ENCODE measurements at places on chromosomes 16 and 17. TPM values are rescaled to one million over a fixed set of nuclear protein-coding genes. Genes with fewer than 3 reads are reported as not detected.

CHAD gene
- not detected for total RNA-seq

DNA sequence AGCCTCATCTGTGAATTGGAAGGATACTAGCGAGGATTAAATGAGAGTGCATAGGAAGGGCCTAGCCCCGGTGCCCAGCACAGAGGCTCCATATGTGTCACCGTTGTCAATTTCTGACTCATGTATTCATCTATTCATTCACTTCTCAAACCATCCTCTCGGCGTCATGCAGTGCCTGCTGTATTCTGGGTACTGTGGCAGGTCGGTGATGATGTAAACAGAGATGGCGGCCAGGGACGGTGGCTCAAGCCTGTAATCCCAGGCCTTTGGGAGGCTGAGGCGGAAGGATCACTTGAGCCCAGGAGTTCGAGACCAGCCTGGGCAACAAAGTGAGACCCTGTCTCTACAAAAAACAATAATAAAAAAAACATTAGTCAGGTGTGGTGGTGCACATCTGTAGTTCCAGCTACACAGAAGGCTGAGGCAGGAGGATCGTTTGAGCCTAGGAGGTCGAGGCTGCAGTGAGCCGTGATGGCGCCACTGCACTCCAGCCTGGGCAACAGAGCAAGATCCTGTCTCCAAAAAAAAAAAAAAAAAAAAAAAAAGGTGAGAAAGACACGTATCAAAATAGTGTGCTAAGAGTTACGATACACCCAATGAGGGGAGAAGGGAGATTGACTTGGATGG is 4.3 kb upstream of the PPP1R1B start:
- H3K27ac ChIP-seq, result peak overlapping the region; percentile 82
- peak overlapping the region; percentile 90 for H3K4me3 ChIP-seq
- peaks cover 28% of the 10 kb centered on the region for H3K4me1 ChIP-seq
- H3K36me3 ChIP-seq, result no peaks in the 10 kb centered on the region
- peaks cover 22% of the 10 kb centered on the region for H3K27me3 ChIP-seq

GPR139 gene
- not detected for total RNA-seq

GRCh38 chr16:28591355-28591754 is 5.5 kb downstream of the SULT1A2 start:
- no peak overlapping the region for H3K27ac ChIP-seq
- no peaks in the 10 kb centered on the region for H3K27me3 ChIP-seq
- peaks cover 9% of the 10 kb centered on the region for H3K36me3 ChIP-seq
- DNase-seq, result no peak
- H3K4me1 ChIP-seq, result peaks cover 7% of the 10 kb centered on the region
- no peak overlapping the region for H3K4me3 ChIP-seq

GRCh38 chr16:35011-35677 is 18.3 kb downstream of the POLR3K start:
- H3K27me3 ChIP-seq, result no peaks in the 10 kb centered on the region
- peaks cover 29% of the 10 kb centered on the region for H3K4me1 ChIP-seq
- H3K36me3 ChIP-seq, result no peaks in the 10 kb centered on the region
- no peak overlapping the region for H3K27ac ChIP-seq

- H3K4me1 ChIP-seq, result no peaks in the 10 kb centered on the region
- no peak for DNase-seq
- no peaks in the 10 kb centered on the region for H3K36me3 ChIP-seq
- H3K27ac ChIP-seq, result no peak overlapping the region
- no peaks in the 10 kb centered on the region for H3K27me3 ChIP-seq
These were observed 355.7 kb downstream of the HAPSTR1 start for GRCh38 chr16:9447195-9447551.

DNA sequence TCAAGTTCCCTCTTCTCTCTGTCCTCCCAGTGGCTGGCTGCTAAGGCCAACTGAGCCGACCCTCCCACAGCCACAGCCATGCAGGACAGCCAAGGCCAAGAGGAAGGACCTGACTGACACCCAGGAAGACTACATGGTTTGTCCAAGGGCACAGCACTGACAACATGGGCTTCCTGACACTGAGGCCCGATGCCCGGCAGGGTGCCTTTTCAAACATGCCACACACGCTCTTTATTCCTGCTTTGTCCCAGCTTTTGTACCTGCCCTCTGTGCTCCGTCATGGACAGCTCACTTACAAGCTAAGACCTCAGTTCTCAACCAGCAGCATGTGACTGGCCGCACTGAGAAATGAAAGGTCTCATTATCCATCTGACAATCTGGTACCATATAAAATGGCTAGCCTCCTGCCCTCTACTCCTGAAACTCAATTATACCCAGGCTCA is 45.8 kb downstream of the TEX2 start:
- H3K27ac ChIP-seq, result no peak overlapping the region
- DNase-seq, result no peak
- H3K36me3 ChIP-seq, result peaks cover 9% of the 10 kb centered on the region
- H3K27me3 ChIP-seq, result no peaks in the 10 kb centered on the region
- peaks cover 18% of the 10 kb centered on the region for H3K4me1 ChIP-seq
- H3K4me3 ChIP-seq, result no peak overlapping the region

DNA sequence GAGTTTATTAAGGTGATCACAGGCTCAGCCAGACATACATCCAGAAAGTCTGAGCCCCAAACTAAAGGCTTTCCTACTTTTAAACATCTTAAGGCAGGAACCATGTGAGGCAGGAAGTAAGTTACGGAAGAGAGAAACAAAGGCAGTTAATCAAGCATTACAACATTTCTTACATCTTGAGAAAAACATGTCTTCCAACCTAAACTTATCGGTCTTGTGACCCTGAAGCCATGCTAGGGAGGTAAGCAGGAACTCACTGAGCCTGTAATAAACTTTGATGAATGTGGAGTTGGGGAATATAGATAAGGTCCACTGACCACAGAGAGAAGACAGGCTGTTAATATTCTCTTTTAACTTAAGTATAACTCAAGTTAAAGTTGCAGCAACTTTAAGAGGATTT is 3.5 kb upstream of the ACSM3 start:
- no peak overlapping the region for H3K4me3 ChIP-seq
- H3K27me3 ChIP-seq, result no peaks in the 10 kb centered on the region
- no peak overlapping the region for H3K27ac ChIP-seq
- DNase-seq, result no peak
- no peaks in the 10 kb centered on the region for H3K36me3 ChIP-seq
- peaks cover 17% of the 10 kb centered on the region for H3K4me1 ChIP-seq

GAST gene
- total RNA-seq, result not detected

GRCh38 chr17:57410169-57410568 is 153.8 kb downstream of the MSI2 start:
- no peak overlapping the region for H3K4me3 ChIP-seq
- peaks cover 49% of the 10 kb centered on the region for H3K4me1 ChIP-seq
- DNase-seq, result no peak
- H3K36me3 ChIP-seq, result no peaks in the 10 kb centered on the region
- H3K27me3 ChIP-seq, result no peaks in the 10 kb centered on the region
- no peak overlapping the region for H3K27ac ChIP-seq

DNA sequence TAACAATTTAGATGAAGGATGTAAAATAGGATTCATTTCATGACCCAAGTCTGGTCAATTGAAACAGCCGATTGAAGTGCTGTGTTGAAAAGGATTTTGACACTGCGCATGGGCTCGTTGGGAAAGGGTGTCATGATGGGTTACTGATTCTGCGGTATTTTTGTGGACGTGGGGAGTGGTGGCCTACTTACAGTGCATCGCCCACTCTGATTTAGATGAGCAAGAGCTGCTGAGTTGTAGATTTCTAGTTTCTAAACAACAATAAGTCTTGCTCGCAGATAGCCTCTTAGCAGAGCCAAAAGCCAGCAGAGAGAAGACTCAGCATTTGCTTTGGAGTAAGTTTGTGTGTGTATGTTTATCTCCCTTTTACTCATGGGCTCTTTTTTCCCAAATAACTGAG is 731.0 kb downstream of the MAF start:
- peak overlapping the region; percentile 31 for H3K4me3 ChIP-seq
- no peak for DNase-seq
- peak overlapping the region; percentile 79 for H3K27ac ChIP-seq
- H3K27me3 ChIP-seq, result no peaks in the 10 kb centered on the region

GDPD3 gene
- 12.6 TPM for total RNA-seq

DNA sequence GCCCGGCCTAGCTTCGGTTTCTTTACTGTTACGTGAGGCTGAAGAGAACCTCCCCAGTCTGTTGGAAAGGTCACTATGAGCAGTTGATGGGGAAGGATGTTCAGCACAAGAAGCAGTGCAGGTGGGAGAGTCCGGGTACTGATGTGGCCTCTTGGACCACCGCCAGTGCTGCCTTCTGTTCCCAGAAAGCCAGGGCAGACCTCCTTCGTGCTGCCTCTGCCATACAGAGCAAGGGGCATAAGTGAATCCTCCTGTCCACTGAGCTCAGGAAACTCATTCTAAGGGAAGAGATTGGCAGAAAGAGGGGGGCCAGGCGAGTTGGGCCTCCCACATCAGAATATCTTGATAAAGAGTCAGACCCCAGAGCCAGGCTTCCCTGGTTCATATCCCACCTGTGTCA is 3.7 kb downstream of the PPP4C start:
- no peak overlapping the region for H3K4me3 ChIP-seq
- DNase-seq, result no peak
- no peaks in the 10 kb centered on the region for H3K27me3 ChIP-seq
- peaks cover 37% of the 10 kb centered on the region for H3K4me1 ChIP-seq
- no peak overlapping the region for H3K27ac ChIP-seq

DNA sequence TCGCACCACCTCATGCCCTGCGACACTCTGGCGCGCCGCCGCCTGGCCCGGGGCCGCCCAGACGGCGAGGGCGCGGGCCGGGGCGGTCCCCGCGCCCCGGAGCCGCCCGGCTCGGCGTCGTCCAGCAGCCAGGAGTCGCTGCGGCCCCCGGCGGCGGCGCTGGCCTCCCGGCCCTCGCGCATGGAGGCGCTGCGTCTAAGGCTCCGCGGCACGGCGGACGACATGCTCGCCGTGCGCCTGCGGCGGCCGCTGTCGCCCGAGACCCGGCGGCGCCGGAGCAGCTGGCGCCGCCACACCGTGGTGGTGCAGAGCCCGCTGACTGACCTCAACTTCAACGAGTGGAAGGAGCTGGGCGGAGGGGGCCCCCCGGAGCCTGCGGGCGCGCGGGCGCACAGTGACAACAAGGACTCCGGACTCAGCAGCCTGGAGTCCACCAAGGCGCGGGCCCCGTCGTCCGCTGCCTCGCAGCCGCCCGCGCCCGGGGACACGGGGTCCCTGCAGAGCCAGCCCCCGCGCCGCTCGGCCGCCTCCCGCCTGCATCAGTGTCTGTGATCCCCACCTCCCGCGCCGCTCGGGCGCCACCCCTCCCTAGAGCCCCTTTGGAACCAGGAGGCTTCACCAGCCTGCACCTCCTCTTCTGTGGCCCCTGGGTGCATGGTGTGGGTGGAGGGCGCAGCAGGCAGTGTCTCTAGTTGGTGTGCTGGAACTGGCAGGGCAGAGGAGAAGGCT is 82.3 kb downstream of the ARHGAP23 start:
- DNase-seq, result no peak
- peaks cover 47% of the 10 kb centered on the region for H3K27me3 ChIP-seq
- H3K27ac ChIP-seq, result no peak overlapping the region
- H3K4me1 ChIP-seq, result peaks cover 14% of the 10 kb centered on the region
- H3K36me3 ChIP-seq, result peaks cover 5% of the 10 kb centered on the region

RPUSD1 gene
- 17.1 TPM for total RNA-seq

- peaks cover 8% of the 10 kb centered on the region for H3K27me3 ChIP-seq
- no peak for DNase-seq
- no peak overlapping the region for H3K4me3 ChIP-seq
- H3K27ac ChIP-seq, result no peak overlapping the region
These were observed 27.8 kb upstream of the MFSD6L start for GRCh38 chr17:8826808-8827435.

ZNF785 gene
- total RNA-seq, result 8.5 TPM

PRR35 gene
- not detected for total RNA-seq

DNA sequence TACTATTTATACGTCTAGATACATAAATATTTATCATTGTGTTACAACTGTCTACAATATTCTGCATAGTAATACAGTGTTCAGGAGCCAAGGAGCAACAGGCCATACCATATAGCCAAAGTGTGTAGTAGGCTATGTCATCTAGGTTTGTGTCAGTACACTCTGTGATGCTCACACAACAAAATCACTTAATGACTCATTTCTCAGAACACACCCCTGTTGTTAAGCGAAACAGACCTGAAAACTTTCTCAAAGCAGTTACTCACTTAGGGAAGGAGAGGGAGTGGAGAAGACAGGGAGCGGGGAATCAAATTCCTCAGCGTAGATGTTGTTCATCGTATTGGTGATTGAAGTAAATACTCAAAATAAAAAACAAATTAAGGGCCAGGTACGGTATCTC is 269.5 kb downstream of the STX8 start:
- no peak for DNase-seq
- no peaks in the 10 kb centered on the region for H3K27me3 ChIP-seq
- no peaks in the 10 kb centered on the region for H3K36me3 ChIP-seq
- no peak overlapping the region for H3K27ac ChIP-seq
- H3K4me3 ChIP-seq, result no peak overlapping the region
- peaks cover 9% of the 10 kb centered on the region for H3K4me1 ChIP-seq

HBQ1 gene
- not detected for total RNA-seq

All from T-helper 17 cell (primary cell).